Ascending aorta (tissue), 2 donors: ENCODE measurements at places on chromosomes 5 and 9.

GRCh38 chr5:24163091-24163490 lies 481.7 kb downstream of the CDH10 start:
- H3K27me3 ChIP-seq, result no peaks in the 10 kb centered on the region
- no peaks in the 10 kb centered on the region for H3K4me1 ChIP-seq
- H3K4me3 ChIP-seq, result no peak overlapping the region
- no peak for DNase-seq
- H3K36me3 ChIP-seq, result no peaks in the 10 kb centered on the region

DNA sequence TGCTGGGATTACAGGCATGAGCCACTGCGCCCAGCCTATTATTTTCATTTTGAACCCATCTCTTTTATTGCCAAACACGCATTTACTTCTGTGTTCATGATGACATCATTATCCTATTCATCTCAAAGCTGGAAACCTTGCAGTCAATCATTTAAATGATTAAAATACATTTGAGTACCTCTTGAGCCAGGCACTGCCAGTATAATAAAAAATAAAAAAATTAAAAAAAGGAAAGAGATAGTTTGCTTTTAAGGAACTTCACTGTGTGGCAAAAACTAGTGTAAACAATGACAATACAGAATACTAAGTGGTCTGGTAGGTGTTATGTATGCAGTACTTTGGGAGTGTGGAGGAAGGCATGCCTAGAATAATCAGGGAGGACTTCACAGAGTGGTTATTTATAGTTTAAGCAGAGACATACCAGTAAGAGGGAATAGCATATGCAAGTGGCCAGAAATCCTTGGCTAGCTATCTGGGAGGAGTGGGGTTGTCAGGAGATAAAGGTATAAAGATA lies 8.6 kb downstream of the NSD1 start:
- H3K36me3 ChIP-seq, result peaks cover 27% of the 10 kb centered on the region
- no peaks in the 10 kb centered on the region for H3K27me3 ChIP-seq
- H3K27ac ChIP-seq, result no peak overlapping the region
- no peak for DNase-seq
- H3K4me1 ChIP-seq, result peaks cover 5% of the 10 kb centered on the region

GRCh38 chr5:42994555-42995359 lies 45.4 kb downstream of the ANXA2R start:
- peak; percentile 94 for DNase-seq
- no peaks in the 10 kb centered on the region for H3K27me3 ChIP-seq
- no peaks in the 10 kb centered on the region for H3K4me1 ChIP-seq
- peak overlapping the region; percentile 97 for H3K27ac ChIP-seq
- H3K36me3 ChIP-seq, result no peaks in the 10 kb centered on the region
- H3K4me3 ChIP-seq, result peak overlapping the region; percentile 52

- peaks cover 11% of the 10 kb centered on the region for H3K4me1 ChIP-seq
- no peaks in the 10 kb centered on the region for H3K36me3 ChIP-seq
- no peak overlapping the region for H3K4me3 ChIP-seq
- DNase-seq, result no peak
- H3K27ac ChIP-seq, result no peak overlapping the region
These were observed 179.6 kb upstream of the PITX1 start for GRCh38 chr5:135213466-135214239.

DNA sequence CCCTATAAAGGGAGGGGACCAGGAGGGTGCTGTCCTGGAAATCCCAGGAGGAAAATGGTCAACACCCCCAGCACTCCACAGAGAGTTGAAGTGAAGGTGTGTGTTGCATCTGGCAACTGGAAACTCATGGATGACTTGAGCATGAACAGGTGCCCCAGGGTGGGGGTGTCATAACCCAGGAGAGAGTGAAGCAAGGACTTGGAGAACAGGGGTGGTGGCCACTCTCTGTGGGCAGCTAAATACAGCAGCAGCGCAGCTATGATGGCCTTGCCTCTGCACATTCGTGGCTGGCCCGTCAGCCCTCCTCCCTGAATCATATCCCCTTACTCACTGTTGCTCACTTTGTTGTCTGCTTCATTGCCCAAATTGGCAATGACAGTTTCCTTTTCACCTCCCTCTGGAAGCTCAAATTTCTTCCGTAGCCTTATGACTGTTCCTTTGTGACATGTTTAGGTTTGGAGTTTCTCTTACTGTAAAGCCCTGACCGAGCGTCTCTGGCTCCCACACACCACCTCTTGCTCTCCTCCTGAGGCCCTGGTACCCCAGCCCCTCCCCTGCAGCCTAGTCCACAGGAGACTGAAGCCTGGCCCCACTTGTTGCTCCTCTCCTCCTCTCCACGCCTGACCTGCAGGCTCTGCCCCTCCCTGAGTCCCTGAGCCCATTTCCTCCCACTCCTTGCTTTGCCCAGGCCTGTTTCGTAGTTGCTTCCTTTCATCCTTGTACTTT lies 185.8 kb downstream of the CD180 start:
- H3K4me1 ChIP-seq, result peaks cover 14% of the 10 kb centered on the region
- H3K27ac ChIP-seq, result peak overlapping the region; percentile 65
- DNase-seq, result no peak

GRCh38 chr9:99515895-99516656 lies 294.0 kb downstream of the SEC61B start:
- DNase-seq, result no peak
- H3K4me3 ChIP-seq, result no peak overlapping the region
- no peak overlapping the region for H3K27ac ChIP-seq
- H3K27me3 ChIP-seq, result no peaks in the 10 kb centered on the region

DNA sequence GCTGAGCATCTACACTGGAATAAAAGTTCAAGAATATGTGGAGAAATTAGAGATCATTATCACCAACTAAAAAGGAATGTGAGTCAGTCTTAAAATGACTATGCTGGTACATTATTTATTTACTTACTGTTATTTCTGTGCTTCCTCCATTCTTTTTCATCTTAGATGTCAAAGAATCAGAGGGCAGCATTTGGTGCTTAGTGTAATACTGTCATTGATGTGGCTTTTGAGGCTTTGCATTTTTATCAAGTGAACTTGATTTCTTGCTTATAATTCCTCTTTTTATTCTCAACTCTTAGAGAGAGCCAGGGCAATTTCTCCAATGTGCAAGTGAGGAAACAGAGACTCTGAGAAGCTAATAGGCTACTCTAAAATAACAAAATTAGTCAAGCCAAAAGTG lies 163.7 kb upstream of the TRPC7 start:
- no peak overlapping the region for H3K27ac ChIP-seq
- no peaks in the 10 kb centered on the region for H3K4me1 ChIP-seq
- H3K36me3 ChIP-seq, result no peaks in the 10 kb centered on the region
- H3K27me3 ChIP-seq, result no peaks in the 10 kb centered on the region

DNA sequence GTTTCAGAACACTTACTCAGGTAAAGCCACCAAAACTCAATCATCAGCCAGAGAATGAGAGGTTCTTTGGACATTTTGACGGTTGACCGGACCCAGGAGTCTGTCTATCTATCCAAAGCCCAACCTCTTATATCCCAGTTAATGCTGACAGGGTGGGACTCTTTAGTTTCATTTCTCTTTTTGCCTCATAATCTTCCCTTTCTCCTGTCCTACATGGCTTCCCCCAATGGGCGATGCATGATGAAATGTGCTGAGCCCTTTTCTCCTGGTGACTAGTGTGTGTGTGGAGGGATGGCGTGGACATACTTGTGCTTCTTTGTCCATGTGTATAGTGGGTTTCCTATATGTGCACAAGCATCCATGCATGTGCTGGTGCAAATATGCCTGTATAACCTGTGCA lies at the start of gene TIMD4:
TSS of gene TIMD4 (minus strand) at position 102 of the 400 bp plus-strand sequence. CDS start at position 74, 28 bp downstream.
- no peaks in the 10 kb centered on the region for H3K27me3 ChIP-seq
- H3K27ac ChIP-seq, result no peak within 1 kb of the TSS
- H3K36me3 ChIP-seq, result no peaks in the 10 kb centered on the region
- H3K4me3 ChIP-seq, result no peak within 1 kb of the TSS
- no peaks in the 10 kb centered on the region for H3K4me1 ChIP-seq
